ENCODE measurements at places on chromosomes 7 and 10. TPM values are rescaled to one million over a fixed set of nuclear protein-coding genes. Genes with fewer than 3 reads are reported as not detected.
A peak's percentile ranks its signal among the peaks of the same experiment; 100 is the strongest.

DNA sequence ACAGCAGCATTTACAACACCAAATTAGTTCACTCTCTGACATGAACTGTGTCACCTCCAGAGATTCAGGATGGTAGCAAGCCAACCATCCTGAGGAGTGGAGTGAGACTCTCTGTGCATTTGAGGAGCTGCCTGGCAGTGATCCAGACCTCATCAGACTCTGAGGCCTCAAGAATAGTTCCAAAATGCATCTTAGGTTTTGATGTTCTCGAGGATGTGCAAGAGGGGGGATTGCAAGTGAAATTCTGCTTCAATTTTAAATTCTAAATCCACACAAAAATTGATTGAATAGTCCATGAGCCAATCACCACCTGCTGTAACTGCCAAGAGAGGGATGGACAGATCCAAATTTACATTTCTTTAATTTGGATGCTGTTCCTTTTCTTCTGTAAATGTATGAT is 49.7 kb downstream of the SLK start:
- no peak for DNase-seq

DNA sequence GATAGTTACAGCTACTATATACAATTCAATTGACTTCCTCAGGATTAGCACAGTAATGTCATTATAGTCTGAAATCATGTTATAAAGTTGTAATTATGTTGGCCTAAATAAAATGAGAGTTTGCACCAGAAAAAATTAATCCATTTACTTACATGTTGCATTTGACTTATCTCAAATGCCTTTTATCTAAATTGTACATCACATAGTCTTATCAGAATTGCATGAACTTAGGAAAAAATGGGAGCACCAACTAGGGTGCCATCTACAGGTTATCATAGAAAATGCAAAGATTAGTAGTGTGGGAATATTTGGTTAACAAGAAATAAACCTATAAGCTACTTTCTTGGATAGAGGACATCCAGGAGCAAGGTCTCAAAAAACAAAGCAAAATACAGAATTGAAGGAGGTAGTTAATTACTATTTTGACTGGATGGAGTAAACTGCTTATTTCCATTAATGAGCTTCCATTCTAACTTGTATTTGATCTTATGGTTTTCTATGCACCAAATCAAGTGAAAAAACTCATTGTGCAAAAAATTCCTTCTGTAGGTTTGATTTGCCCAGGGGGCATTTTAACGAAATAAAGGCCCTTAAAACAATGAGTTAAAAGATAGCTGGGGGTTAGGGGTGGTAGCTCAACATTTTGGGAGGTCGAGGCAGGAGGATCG is 60.0 kb upstream of the ORC5 start:
- no peak for DNase-seq

GRCh38 chr10:43868952-43869351 is 220.3 kb upstream of the ZNF32 start:
- DNase-seq, result no peak

DNA sequence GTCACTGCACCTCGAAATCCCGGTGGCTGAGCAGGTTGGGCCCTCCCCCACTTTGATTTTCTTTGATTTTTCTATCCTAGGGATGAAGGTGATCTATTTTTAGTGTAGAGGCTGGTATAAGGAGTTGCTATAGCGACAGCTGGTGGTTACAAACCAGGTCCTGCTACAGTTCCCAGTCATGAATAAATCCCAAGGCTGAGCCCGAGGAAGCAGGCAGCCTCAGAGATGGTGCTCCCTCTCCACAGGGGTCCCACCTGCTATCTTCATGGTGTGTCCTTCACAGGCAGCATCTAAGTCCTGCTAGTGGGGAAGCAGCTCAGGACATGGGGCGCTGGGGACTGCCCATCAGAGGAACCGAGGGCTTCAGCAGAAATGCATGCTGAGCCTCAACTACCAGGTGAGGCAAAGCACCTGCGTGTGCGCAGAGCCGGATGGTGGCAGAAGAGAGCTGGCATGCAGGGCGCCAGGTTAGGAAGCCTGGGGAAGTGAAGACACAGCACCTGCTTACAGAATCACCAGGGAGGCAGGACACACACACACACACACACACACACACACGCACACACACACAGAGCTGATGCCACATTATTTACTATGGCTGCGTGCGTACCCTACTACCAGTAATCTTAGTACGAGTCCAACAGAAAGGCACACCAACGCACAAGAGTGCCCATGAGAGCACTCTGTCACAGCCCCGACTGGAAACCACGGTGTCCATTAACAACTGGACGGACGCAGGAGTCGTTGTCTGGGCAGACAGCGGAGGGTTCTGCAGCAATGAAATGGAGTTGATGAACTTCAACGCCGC is 150.9 kb downstream of the PRKAG2 start:
- peak; percentile 61 for DNase-seq

- DNase-seq, result no peak
Observed at GRCh38 chr7:66247380-66248078, 42.4 kb downstream of the TPST1 start.

GRCh38 chr7:116367171-116367813 is 132.2 kb upstream of the CAV2 start:
- DNase-seq, result no peak

DNA sequence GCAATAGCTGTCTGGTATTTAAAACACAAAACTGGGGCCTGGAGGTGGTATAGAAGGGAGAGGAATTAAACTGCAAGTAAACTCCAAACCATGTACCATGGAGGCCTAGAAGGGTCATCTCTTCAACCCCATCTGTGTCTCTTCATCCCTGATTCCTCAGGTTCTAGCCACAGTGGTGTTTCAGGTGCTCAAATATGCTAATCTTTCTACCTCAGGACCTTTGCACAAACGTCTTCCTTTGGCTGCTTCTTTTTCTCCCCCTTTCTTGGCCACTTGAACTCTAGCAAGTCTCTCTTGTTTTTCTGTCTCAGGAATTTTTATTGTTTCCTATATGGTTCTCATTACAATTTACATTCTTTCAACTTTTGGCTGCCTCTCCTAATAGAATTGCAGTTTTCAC is 25.6 kb upstream of the MTPN start:
- DNase-seq, result no peak

The CYREN gene
- 33.7 TPM for total RNA-seq

The PNLIPRP2 gene
- not detected for total RNA-seq

The PKD2L1 gene
- not detected for total RNA-seq

The OR2A12 gene
- not detected for total RNA-seq

The ZNF485 gene
- total RNA-seq, result 1.8 TPM

The CHAT gene
- total RNA-seq, result not detected

The SLC18A3 gene
- total RNA-seq, result not detected

The CUBN gene
- total RNA-seq, result 0.89 TPM

Measured in chondrocyte (in vitro differentiated cells).